ENCODE measurements at places on chromosomes 2 and 18.

GRCh38 chr2:129367107-129367506, 612.4 kb upstream of the RAB6C start:
- DNase-seq = no peak

GRCh38 chr2:229815858-229816257, 101.5 kb upstream of the DNER start:
- DNase-seq = no peak

DNA sequence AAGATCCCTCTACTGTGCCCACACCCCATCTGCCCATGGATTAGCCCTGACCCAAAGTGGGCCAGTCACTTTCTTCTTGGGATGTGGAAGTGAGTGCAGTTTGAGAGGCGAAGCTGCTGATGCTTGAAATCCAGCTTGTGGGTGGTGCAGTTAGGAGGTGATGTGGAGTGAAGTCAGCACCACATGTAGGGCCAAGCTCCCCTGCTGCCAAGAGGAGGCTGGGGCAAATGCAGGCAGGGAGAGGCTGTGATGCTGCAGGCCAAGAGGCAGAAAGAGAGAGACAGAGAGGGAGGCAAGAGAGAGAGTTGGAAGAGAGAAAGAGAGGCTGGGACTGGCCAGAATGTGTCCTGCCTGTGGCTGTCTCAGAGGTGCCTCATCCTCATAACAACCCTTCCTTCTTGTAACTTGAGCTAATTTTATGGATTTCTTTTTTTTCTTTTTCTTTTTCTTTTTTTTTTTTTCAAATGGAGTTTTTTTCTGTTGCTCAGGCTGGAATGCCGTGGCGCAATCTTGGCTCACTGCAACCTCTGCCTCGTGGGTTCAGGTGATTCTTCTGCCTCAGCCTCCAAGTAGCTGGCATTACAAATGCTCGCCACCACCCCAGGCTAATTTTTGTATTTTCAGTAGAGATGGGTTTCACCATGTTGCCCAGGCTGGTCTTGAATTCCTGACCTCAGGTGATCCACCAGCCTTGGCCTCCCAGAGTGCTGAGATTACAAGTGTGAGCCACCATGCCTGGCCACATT, 35.3 kb upstream of the CAB39 start:
- no peak for DNase-seq

DNA sequence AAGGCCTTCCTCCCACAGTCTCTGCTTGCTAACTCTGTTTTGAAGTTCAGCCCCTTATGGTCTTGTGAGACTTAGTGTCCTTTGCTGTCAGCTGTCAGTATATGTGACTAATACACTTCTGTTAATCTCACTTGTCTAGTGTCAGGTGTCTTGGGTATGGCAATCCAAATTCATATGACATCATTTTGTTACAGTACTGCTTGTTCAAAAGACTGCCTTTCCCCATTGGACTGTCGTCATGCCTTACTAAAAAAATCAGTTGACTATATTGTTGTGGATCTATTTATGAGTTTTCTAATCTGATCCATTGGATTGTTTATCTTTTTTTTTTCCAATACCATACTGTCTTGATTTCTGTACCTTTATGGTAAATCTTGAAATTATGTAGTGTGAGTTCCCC, 611.4 kb upstream of the HS6ST1 start:
- DNase-seq = no peak

DNA sequence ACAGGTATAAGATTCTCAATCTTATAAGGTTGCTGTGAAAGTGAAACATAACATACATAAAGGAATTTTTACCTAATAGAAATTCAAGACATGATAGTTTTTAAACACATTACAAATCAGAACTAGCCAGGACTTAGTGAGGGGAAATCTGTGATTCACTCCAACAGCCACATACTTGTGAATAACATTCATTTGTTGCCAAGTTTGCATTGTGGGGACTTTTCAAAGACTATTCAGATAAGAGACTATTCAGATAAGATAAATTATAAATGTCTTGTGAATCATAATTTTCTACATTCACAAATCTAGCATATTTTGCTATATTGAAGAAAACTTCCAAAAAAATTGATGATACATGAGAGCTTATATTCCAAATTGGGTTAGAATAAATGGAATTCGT, 345.3 kb upstream of the CDH20 start:
- DNase-seq = no peak

DNA sequence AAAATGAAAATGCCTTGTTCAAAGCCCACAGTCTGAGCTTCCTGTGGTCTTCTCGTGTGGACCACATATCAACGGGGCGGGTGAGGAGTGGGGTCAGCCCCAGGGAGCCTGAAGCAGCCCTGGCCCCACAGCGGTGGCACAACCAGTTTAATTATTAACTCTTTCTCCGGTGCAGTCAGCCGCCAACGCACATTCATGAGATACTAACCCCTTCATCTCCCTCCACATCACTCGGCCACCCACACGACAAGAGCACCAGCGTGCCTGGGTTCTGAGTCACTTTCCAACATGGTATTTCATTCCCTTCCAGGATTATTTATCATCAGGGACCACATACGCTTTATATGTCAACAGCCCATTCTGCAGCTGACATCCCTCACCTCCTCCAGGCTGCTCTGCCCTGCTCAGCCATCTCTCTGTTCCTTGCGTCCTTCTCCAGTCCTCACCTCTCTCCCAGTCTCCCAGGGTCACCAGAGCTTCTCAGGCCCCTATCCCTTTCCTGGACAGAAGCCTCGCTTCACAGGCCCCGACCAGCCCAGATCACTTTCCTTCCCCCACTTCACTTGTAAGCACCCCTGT, 48.0 kb upstream of the ID2 start:
- DNase-seq = no peak

DNA sequence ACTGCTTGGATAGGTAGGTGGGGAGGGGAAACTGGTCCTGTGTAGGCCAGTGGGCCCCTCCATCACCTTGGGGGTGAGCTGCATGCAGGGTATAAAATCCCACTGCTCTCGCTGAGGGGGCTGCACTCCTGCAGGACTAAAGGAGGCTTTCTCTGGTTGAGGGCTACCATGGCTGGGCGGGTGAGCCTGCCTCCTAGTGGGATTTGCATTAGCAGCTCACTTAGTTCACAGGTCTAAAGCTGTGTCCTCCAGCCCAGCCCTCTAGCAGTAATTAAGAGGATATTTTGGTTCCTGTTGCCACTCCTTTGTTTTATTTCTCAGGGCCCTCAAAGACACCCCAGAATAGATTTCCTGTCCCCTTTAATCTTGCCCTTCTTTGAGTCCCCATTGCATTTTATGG, 24.6 kb downstream of the TMEM127 start:
- DNase-seq = no peak

DNA sequence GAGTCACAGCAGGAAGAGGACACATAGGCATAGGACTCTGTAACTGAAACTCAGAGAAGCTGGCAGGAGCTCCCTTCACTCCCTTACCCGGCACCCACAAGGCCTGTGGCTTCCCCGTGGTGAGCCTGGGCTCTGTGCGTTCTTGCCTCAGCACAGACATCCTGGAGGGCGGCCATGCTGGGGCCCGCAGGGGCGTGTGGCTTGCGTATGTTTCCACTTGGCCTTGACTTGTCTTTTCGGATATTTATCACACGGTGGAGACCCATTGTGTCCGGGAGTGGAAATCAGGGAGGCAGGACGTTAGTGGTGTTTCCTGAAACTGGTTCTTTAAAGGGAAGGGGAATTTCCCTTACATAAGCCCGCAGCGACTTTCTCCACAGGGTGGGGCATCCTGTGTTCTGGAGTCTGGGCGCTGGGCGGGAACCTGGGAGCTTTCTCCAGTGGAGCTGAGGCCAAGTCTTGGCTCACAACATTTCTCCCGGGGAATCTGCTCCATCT, 49.9 kb upstream of the EML6 start:
- DNase-seq = no peak

- DNase-seq = peak; percentile 10
These were observed 4.7 kb upstream of the KRCC1 start for GRCh38 chr2:88059979-88060906.
